A172 (cell line): ENCODE measurements at places on chromosomes 3 and 15. TPM values are rescaled to one million over a fixed set of nuclear protein-coding genes. Genes with fewer than 3 reads are reported as not detected.

GRCh38 chr3:58540176-58540858, 3.3 kb upstream of the ACOX2 start:
- no peak for DNase-seq

DNA sequence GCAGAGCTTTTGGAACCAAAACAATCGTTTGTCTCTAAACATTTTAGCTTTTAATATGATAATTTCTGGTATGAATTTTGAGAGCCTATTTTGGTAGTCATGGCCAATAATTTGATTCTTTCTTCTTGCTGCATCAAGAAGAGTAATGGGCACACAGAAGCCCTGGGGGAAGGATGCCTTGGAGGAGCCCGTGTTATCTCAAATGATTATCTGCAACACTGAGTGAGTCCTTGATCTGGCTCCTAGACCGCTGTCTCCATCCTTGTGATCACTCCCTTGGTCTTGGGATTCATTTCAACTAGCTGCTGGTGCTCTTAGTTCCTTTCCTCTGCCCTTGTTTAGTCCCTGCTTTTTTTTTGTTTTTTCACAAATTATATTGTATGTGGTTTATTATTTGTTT, 77.9 kb upstream of the CCNL1 start:
- DNase-seq, result no peak

- DNase-seq, result no peak
These were observed 80.7 kb upstream of the ALDH1L1 start for GRCh38 chr3:126261037-126261436.

DNA sequence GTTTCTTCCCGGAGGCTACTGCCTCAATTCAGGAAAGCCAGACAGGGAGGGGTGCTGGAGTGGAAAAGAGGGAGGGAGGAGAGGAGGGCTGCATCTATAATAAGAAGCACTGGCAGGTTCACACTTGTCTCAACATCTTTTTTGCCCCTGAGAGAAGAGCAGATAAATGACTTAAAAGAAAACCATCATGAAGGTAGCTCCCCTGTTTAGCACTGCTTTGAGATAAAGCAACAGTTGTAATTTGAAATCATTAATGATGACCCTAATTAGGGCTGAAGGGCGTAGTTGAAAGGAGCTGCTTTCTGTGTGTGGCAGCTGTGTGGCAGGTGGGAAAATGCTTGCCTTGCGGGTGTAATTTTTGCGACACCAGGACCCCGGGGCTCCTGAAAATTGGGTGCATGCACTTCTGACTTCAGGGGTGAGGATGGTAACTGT, 222.8 kb upstream of the IL12A start:
- no peak for DNase-seq

DNA sequence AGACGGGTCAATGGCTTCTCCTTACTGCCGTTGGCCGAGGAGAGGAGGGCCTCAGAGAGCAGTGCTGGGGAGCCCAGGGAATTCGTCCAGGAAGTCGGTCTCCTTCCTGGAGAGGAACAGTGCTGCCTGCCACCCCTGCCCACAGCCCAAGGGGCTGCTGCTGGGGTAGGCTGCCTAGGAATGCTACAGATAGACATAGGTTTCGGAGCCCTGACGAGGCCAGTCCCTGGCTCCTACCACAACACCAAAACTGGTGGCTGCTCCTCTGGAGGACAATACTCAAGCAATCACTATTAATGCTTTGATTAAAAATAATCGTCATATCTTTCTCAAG, 30.5 kb downstream of the ANP32A start:
- no peak for DNase-seq

DNA sequence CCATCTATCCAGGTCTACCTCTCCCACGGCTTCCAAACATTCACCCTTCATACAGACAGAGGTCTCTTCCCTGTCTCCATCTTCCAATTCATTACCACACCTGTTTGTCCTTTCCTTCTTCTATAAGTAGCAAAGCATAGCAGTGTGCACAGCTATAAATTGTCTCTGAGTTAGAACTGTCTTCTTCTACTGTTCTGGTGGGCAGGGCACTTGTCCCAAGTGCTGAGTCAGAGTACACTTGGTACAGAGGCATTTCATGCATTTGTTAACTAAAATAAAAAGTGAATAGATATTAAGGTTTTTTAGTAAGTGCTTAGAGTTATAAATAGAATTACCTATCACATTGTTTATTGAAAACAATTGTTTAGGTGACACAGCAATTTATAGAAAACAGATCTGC, 150.1 kb upstream of the CCDC54 start:
- peak; percentile 60 for DNase-seq

DNA sequence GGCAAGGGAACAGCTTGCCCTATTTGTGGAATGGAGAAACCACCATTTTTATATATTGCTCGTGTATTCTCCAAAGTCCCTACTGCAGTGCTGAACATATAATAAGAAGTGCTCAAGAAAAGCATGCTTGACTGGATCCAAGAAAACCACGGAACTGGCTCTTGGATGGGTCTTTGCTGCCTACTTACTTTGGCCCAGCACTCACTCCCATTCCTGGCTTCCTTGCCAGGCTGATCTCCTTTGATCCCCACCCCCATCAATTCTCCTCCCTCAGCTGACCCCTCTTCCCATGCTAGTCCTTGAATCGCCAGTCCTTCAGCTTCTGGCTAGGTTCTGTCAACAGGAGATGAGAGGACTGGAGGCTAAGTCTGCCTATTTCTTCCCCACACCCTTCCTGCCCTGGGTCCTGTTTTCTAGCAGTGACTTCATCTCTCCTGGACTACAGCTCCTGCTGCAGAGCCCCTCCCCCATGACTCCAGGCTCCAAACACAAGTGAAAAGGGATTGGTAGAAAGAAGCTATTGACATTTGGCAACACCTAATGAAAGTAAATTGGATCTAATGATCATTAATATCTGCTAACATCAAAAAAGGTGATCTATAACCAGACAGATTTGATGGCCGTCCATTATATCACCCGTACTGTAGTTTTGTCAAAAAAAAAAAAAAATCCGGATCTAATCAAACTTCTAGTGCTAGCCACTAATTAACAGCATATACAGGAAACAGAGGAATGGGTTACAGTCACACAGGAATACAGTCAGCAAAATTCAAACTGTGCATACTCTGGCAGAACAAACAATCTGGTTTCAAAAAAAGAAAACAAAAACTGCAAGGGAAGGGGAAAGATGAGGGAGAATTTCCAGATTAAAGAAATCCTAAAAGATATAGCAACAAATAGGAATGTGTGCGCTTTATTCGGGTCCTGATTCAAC, 7.8 kb downstream of the FAM240A start:
- DNase-seq, result no peak

GRCh38 chr15:89526601-89527441, 30.4 kb upstream of the RHCG start:
- DNase-seq, result no peak

- DNase-seq, result no peak
These were observed 61.0 kb downstream of the GTPBP8 start for GRCh38 chr3:113051787-113052186.

GRCh38 chr3:159249472-159250174, 447.8 kb downstream of the MFSD1 start:
- DNase-seq, result no peak

GRCh38 chr3:127289706-127290575, 2.1 kb upstream of the PRR20G start:
- DNase-seq, result no peak

TAMM41 gene
- 9.8 and 11.0 TPM in 2 replicates for total RNA-seq

FANCD2OS gene
- not detected in 2 replicates for total RNA-seq

ATP13A3 gene
- total RNA-seq, result 223 and 264 TPM in 2 replicates

STRC gene
- not detected in 2 replicates for total RNA-seq

NCEH1 gene
- total RNA-seq, result 18.5 and 23.8 TPM in 2 replicates

CPEB1 gene
- 10.8 and 11.3 TPM in 2 replicates for total RNA-seq

ESYT3 gene
- 0.16 and 0.46 TPM in 2 replicates for total RNA-seq
